Glomerular endothelial cell (primary cell): ENCODE measurements at places on chromosomes 2 and 18. TPM values are rescaled to one million over a fixed set of nuclear protein-coding genes. Genes with fewer than 3 reads are reported as not detected.

Gene ALPG
- total RNA-seq = not detected in 2 replicates

Gene FAM136A
- total RNA-seq = 31.2 and 35.6 TPM in 2 replicates

Gene CPLX4
- total RNA-seq = not detected in 2 replicates

Gene MRO
- total RNA-seq = not detected in 2 replicates

DNA sequence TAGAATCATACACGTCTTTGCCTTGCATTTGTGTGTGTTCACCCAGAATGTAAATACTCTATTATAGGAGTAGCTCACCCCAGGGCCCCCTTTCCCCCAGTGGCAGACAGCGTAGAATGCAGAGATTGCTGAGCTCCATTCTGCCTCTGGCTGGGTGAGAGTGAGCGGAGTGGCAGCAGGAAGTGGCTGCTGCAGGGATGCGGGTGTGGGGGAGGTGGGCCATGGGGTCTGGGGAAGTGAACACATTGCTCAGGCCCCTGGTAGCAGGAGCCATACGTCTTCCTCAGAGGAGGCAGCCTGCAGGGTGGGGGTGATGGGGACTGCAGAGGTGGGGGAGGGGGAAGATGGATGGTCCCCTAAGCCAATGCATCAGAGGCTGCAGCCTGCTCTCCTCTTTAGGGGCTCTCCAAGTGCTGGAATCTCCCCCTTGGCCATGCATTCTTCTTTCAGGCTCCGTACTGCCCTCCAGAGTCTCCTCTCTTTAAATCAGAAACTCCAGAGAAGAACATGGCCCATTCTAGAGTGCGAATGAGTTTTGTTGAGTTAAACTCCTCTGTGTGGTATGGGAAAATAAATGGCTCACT is 72.2 kb downstream of the CELF4 start:
- DNase-seq = no peak

DNA sequence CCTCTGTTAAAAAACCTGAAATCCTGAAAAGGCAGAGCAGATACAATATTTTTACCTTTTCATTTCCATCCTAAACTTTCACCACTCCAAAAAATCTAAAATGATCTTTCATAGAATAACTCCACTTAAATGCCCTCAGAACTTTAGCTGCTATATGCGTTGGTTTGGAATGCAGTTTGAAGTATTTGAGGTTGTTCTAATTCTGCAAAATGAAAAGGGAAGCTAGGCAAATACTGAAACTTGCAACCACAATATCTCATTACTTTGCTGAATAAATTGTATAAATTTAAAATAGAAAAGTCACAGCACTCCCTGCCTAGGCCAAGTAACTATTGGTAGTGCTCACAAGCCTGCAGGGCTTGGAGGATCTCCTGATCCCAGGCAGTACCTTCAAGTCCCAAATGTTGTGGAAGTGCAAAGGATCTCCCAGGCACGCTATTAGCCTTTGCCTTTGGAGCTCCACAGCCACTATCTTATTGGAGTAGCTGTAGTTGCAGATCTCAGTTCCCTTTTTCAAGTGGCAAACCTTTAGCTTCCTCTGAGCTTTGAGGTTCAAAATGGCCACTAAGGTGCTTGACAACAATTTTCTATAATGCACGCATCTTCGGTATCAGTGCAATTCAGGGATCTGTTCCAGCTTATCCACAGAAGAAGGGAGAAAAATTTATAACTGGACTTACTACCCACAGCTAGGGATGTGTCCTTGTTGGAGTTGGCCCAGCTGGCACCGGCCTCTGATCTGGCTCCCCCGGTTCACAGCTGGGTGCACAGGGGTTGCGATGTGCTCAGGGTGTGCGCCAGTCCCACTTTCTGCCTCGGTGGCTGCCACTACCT is 43.4 kb upstream of the ANKRD62 start:
- no peak for DNase-seq

GRCh38 chr2:133483181-133483580 is 85.1 kb downstream of the NCKAP5 start:
- DNase-seq = no peak

DNA sequence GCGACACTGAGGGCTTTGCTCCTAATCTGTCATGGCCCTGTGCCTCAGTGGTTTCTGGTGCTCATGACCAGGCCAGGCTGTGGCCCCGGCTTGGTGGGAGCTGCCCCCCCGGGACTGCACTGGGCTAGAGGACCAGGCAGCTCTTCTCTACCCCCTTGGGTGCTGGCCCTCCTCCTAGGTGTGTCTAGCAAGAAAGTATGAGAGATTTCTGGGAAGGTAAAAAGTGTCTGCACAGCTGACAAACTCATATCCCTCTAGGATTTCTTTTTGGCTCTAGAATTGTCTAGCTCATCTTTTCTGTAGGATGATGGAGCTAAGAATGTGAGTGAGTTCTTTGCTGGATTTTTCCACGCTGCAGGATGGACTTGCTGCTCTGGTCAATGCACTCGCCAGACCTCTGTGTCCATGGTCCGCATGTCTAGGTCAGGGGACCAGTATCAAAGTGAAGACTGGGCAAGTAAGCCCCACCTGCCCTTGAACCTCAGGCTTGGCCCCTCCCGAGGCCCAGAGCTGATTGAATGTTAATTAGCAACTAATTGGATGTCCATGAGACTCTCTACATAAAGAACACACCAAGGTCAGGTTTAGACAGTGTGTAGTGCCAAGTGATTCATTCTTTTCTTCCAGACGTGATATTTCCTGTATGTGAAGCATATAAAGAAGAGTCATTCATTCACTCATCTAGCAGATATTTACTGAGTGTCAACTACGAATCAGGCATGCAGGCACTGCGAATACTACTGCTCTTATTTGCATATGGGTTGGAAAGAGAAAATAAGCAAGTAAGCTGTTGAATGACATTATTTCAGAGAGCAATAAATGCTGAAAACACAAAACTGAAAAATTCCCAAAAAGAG is 15.6 kb upstream of the PSD4 start:
- no peak for DNase-seq

Gene XRCC5
- 190 and 214 TPM in 2 replicates for total RNA-seq

DNA sequence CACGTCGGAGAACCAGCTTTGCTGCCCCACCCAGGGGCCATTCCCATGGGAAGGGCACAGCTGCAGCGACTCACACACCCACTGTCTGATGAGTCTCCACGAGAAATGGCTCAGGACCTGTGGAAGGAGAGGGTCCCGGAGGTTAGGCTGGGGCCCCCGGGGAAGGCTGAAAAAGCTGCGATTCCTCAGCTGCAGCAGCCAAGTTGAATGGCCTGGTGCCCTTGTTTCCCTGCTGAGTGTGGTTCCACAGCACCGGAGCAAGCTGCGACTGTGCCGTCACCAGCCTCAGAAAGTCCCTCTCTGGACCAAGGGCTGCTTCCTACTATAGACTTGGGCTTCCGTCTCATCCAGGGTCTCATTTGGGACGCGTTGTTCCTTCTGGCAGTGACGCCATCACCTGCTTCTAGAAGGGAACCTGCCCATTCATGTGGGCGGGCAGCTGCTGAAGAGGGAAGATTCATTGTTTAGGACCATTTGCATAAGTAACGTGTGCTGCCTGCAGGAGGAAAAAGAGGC is 180.2 kb downstream of the INHBB start:
- DNase-seq = no peak

GRCh38 chr18:2857491-2858131 is 10.8 kb downstream of the EMILIN2 start:
- DNase-seq = no peak

DNA sequence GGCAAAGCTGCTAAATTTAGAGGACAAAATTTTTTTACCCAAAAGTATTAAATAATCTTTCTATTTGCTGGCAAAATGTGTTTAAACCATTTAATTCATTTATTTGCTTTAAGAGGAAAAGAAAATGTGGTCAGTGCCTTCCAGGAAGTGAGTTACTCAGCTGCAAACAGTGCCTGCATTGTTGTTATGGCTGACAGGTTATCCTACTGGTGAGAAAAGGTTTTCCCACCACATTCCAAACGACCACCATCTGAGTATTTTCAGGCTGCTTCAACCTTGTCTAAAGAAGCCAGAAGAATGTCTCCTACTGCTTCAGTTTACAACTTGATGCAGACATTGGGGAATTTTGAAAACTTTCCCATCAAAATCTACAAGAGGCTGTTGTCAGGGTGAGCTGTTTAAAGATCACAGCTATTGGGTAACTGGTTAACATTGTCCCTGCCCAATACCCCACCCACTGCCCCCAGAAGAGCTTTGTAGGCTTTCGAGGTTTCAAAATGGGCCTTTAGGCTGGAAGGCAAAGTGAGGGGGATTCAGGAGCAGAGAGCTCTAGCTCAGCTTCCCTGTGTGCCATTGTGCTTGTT is 461.3 kb upstream of the FANCL start:
- DNase-seq = peak; percentile 22

Gene PLGLB1
- total RNA-seq = 1.3 and 3.8 TPM in 2 replicates

GRCh38 chr18:10297086-10297485 is 157.3 kb upstream of the APCDD1 start:
- no peak for DNase-seq

DNA sequence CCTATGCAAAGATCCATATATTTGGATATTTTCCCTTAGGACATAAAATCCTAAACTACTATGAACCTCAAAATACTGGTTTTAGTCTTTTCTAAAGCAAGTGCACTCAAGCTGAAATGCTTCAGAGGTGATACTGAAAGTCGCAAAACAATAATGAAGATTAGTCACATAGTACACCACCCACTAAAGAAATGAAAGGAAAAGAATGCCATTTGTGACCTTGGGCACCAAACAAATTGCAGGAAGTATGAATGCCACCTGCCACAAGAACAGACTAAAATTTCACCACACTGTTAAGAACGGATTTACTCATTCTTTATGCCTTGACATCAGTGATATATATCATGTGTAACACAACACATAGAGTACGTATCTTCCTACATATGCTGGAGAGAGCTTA is 161.5 kb downstream of the ZNF521 start:
- no peak for DNase-seq

Gene NBAS
- total RNA-seq = 56.7 and 57.7 TPM in 2 replicates

DNA sequence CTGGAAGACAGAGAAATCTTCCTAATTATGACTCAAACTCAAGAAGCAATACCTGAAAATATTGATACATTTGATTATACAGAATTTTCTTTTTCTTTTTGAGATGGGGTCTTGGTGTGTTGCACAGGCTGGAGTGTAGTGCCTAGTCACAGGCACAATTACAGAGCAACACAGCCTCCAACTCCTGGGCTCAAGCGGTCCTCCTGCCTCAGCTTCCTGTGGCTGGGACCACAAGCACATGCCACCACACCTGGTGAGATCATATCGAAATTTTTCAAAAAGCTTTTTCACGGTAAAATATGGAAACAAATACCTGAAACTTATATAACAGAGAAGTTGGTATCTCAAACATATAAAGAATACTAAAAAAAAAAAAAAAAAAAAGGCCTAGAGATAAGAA is 27.9 kb downstream of the TGFBRAP1 start:
- DNase-seq = no peak

Gene CRACDL
- total RNA-seq = 10.7 and 13.3 TPM in 2 replicates

Gene SERPINB3
- not detected in 2 replicates for total RNA-seq

DNA sequence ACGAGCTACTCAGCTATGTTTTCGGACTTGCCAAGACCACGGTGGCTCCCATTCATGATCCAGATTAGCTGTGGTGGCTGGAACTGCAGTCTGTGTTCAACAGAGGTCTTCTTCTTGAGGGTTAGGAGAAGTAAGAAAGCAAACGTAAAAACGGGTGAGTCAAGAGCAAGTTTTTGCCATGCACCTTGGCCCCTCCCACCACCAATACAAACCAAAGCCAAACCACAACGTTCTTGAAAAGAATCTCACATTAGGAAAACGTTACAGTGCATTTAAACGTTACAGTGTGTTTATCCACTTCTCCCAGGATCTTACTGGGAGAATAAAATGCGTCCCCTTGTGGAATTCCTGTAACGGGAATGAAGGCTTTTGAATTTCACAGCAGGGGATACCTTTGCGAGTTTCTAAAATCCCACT is 725 bp downstream of the FBXO48 start:
- no peak for DNase-seq

GRCh38 chr2:223846515-223846914 is 9.1 kb upstream of the AP1S3 start:
- no peak for DNase-seq

DNA sequence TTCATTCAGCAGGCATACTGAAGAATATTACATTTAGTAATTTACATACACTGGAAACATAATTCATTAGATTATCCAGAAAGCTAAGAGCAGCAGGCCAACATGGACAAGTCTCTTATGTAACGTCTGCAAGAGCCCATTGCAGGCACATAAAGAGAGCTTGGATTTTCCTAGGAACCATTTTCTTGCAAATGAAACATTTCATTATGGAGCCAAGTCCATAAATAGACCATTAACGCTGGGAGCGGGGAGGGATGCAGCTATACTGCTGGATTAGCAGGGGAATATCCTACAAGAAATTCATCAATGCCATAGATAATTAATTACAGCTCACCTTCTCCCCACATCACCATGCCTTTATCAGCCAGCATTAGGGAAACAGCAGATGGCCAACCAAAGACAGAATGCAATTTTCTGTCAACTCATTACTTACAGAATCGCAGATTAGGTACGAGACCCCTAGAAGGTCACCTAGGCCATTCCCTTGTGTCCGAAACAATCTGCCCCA is 170.4 kb downstream of the C1D start:
- no peak for DNase-seq

Gene CD226
- under 0.01 TPM in 1 of 2 replicates, not detected in the other for total RNA-seq

- no peak for DNase-seq
Observed at GRCh38 chr2:54012538-54013141, 41.8 kb upstream of the PSME4 start.

Gene PPIL3
- total RNA-seq = 29.0 and 32.5 TPM in 2 replicates

Gene ATF2
- total RNA-seq = 31.1 and 47.4 TPM in 2 replicates

Gene ATG9A
- total RNA-seq = 64.2 and 65.2 TPM in 2 replicates

- no peak for DNase-seq
Observed at GRCh38 chr2:3522961-3523421, 3.7 kb upstream of the ADI1 start.

GRCh38 chr2:137764646-137765045 is 199.6 kb upstream of the HNMT start:
- DNase-seq = no peak

Gene DSG4
- not detected in 2 replicates for total RNA-seq

- DNase-seq = no peak
Observed at GRCh38 chr2:21054011-21054410, 10.1 kb upstream of the APOB start.

DNA sequence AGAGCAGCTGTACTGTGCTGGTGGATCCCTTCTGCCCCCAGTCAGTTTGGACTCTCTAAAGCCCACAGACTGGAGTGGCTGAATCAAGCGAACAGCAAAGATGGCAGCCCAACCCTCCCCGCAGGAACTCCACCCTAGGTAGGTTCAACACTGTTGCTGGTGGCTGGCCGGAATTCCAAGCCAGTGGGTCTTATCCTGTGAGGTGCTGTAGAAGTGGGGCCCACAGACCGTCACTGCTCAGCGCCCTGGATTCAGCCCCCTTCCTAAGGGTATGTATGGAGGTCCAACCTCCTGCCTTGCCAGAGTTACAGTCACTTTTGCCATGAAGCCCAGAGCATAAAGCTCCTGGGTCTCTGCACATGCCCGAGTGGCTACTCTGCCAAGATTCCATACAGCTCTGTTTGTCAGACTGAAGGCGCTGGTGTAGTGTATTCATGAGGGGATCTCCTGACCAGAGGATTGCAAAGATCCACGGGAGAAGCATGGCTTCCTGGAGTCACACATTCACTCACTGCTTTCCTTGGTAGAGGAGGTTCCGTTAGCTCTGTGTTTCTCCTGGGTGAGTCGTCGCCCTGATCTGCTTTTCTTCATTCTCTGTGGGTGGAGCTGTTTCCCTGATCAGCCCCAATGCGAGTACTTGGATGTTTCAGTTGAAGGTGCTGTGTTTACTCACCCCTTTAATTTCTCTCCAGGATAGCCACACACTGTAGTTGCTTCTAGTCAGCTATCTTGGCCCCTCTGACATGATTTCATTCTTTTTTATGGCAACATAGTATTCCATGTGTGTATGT is 293.6 kb upstream of the THUMPD2 start:
- DNase-seq = no peak

GRCh38 chr18:35680139-35680551 is 98.6 kb downstream of the GALNT1 start:
- DNase-seq = no peak
